ENCODE measurements at places on chromosomes 7 and 10.

DNA sequence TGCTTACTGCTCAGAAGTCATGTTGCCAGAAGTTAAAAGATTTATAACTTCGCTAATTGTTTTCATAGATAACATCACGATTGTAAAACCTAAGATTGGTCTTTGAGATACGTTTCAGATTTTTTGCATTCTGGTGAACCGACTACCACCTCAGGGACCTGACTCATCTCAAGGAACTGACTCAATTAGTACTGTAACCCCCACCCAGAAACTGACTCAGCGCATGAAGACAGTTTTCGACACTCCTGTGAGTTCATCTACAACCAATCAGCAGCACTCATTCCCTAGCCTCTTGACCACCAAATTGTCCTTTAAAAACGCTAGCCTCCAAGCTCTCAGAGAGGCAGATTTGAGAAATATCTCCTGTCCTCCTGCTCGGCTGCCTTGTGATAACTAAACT is 72.3 kb downstream of the ELMO1 start:
- DNase-seq, result no peak

DNA sequence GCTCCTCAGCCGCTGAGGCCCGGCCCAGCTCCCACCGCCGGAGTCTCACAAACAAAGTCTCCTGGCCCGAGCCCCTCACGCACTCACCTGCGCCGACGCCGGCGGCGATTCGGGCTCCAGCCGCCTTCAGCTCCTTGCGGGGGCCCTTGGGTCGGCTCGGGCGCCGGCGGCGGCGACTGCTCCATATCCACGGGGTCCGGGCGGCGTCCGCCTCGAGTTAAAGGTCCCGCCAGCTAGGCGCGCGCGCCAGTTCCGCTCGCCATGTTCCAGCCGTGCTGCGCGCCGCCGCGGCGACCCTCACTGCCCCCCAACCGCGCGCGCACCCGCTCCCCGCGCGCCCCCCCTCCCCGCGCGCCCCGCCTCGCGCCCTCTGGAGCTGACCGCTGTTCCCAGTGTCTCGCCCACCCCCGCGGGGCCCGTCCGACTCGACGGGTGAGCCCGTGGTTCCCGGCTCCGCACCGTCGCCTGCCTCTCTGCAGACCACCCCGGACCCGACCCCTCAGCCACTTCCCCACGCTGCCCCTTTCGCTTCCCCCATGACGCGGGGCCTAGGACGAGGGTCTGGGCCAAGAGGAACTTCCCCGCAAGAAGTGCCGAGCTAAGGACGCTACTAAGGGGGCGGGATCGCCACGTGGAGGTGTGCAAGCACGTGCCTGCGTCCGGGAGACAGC is 396.1 kb downstream of the ZNF33B start:
- DNase-seq, result no peak

- DNase-seq, result no peak
These were observed 71.6 kb downstream of the CELF2 start for GRCh38 chr10:11089272-11089671.

- DNase-seq, result no peak
These were observed 28.0 kb downstream of the PRPF18 start for GRCh38 chr10:13614530-13615332.

DNA sequence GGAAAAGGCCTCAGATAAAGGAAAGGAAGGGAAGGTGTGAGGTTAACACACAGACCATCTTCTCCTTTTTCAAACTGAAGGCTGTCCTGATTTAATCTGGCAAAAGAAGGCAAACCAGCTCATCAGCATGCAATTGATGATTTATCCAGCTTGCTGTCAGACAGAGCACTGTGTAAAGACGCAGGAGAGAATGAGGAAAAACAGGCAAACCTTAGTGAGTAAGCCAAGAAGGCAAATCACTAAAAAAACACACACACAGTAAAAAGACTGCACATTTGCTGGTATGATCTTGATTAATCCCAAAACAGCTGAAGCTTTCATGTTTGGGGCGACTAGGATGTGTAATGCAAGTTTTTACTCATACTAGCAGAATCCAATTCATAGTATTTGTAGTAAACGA is 65.8 kb upstream of the SKAP2 start:
- no peak for DNase-seq

DNA sequence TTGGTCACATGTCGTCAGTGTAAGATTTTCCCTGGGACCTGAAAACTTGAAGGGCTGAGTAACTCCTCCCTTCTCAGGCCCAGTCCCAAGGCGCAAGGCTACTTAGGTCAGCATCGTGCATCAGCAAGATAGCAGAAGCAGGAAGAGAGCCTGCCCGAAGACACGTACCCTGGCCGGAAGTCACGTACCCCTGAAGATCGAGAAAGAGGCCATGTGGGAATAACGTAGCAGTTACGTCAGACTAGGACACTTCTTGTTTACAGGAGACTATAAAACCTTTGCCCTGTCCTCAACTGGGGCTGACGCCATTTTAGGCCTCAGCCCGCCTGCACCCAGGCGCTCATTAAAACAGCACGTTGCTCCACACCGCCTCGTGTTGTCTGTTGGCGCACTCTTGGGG is 114.3 kb upstream of the GALNT17 start:
- DNase-seq, result no peak

- no peak for DNase-seq
These were observed 11.1 kb upstream of the DNMBP start for GRCh38 chr10:100020886-100021253.
